ENCODE measurements at places on chromosomes 3 and 15. TPM values are rescaled to one million over a fixed set of nuclear protein-coding genes. Genes with fewer than 3 reads are reported as not detected.

- no peak for DNase-seq
Measured at GRCh38 chr3:121648219-121648958, 12.3 kb downstream of the HCLS1 start.

Gene ACTR8
- 13.1 TPM for total RNA-seq

- no peak for DNase-seq
Measured at GRCh38 chr3:96233679-96234078, 580.7 kb upstream of the EPHA6 start.

DNA sequence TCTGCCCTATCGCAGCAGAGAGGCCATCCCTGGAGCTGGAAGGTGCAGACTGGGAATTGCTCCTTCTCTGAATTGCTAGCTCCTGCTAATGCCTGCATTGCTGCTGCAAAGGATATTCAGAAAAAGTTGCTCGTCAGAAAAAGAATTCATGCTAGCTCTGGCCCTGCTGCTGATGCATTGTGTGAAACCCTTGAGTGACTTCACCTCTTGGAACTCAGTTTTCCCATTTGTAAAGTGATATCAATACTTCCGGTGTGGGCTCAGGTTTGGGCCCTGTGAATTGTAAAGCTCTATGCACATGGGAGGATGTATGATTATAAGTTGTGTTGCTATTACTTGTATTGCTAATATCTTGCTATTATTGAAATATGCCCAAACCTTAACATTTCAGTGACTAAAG is 11.4 kb downstream of the SQOR start:
- no peak for DNase-seq

DNA sequence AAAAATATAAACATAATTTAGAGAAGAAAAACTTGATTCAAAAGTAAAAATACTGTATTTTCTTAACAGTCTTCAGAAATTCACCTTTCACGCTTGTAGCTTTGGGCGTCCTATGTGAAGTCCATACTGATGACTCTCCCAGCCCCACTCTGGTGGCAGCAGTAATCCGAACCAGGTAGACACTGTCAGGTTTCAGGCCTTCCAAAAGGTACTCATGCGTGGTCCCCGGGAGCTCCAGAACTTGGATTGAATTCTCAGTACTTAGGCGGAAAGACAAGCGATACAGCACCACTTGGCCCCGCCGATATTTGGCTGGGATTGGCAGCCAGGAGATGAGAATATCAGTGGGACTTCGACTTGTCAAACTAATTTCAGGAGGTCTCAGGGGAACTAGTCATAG is 69.7 kb downstream of the PRTG start:
- DNase-seq = no peak

DNA sequence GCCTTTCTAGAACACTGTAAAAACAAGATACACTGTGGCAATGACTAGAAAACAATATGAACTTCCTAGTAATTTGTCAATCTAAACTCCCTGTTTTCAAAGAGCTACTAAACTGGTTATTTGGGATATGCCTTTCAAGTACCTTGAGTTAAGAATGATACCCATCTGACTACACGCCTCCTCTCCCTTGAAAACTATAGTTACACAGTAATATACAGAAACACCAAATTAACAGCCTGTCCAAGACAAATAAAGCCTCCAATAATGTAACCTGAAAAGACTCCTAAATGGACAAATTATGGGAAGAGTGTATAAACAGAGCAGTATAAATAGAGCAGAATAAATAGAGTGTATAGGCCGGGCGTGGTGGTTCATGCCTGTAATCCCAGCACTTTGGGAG is 70.1 kb downstream of the SMARCC1 start:
- no peak for DNase-seq

- DNase-seq = no peak
Measured at GRCh38 chr3:30696403-30696819, 90.0 kb downstream of the TGFBR2 start.

DNA sequence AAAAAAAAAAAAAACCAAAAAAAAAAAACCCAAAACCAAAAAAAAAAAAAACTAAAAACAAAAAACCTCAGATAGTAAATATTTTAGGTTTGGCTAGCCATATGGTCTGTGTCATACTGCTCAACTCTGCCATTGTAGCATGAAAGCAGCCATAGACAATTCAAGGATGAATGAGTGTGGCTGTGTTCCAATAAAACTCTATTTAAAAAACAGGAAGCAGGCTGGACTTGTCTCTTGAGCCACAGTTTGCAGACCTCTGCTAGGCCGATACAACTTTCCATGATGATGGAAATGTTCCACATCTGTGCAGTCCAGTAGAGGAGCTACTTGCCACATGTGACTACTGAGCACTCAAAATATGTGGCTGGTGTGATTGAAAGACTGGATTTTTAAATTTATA is 11.1 kb downstream of the EFCAB12 start:
- no peak for DNase-seq
